ENCODE measurements at places on chromosomes 3 and 15.

DNA sequence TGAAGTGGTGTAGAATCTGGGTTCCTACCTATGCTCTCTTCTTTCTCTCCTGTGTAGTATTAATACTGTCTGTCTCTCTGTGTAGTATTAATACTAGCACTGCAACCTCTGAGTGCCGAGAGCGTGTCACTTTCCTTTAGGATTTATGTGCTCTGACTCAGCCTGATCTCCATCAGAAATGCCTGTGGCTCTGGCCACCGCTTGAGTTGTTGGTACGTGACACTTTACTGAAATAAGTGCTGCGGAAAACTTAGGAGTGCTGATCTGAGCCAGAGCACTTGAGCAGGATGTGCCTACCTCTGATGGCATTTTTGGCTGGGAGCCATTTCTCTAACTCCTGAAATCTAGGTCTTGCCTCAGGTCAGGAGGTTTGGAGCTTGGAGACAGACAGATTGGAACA lies 807.4 kb downstream of the SQOR start:
- no peak for DNase-seq

GRCh38 chr15:80250614-80251427 lies 1.2 kb downstream of the CTXND1 start:
- DNase-seq: no peak

DNA sequence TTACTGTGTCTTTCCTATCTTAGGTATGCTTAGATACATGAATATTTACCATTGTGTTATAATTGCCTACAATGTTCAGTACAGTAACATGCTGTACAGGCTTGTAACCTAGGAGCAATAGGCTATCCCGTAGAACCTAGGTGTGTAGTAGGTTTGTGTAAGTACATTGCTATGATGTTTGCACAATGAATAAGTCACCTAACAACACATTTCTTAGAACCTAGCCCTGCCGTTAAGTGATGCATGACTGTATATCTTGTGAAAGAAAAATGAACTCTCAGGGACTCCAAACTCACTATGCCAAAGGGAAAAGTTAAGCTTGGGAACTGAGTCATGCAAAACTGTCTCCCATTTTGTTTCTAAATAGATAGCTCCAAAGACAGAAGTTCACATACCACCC lies 91.5 kb upstream of the ACP3 start:
- no peak for DNase-seq

- DNase-seq: no peak
Measured at GRCh38 chr3:149726716-149727407, 25.4 kb downstream of the COMMD2 start.

DNA sequence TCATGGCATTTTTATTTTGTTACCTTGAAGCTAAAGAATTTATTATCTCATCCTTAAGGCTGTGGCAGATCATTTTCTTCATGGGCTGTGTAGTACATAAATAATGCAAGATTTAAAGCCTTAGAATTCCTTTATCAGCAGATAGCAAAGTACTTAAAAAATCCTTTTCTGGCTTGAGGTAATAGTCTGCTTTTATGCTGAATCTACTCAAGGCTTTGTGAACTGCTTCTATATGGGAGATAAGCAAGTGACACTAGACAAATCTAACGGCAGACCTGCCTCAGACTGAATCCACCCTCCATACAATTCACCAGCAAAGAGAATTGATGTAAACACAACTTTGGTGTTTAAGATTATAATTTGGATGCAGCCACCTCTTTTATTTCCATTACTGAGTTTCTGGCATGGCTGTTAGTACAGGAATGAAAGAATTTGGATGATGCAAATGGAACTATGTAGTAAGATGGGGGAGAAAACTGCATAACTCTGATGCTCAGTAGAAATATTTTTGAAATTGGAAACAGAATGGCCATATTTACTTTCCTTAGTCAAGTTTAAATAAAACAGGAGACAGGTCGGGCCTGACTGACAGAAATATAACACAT lies 1121.5 kb downstream of the NAALADL2 start:
- no peak for DNase-seq

DNA sequence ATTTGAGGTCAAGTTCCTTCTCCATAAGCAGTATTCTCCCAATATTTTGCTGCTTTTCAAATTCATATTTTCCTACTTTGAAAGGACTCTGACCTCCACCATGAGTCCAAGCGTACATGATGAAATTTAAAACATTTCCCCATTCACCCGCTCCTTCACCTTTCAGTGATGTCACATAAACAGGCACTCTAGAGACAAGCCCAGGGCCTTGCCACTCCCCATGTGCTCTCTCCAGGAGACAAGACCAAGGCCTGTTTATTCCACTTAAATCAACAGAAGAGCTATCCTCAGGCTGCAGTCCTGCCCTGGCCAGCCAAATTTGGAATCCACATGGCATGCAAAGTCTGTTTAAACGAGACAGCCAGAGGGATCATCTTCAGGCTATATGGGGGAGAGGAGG lies 161.5 kb downstream of the ARRDC4 start:
- no peak for DNase-seq

DNA sequence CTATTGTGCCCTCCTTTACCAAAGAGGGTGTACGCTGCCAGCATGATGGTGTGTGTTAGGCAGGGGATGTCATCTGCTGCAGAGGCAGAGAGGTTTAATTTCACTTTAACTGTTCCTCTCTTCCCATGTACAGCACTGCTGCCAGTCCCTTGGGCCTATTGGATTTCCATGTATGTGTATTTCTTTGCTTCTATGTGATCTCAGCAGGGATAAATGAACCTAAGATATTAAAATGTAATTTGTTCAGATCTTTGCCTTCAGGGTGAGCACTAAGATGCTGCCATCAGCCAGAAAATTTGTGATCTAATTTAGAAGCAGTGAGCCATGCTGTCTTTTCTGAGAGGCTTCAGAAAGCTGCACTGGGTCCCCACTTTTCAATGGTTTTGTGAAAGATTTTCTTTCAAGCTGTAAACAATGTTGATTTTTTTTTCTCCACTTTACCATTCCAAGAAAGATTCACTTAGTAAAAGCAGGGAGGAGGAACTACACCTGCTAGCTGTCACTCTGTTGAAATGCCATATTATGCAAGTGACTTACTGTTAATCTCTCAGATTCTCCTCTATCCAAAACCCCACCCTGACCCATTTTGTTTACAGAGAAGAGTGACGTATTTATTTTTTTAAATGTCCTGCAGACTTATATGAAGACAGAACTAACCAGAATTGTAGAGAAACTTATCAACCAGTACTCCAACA lies 261.9 kb downstream of the TBL1XR1 start:
- DNase-seq: no peak

DNA sequence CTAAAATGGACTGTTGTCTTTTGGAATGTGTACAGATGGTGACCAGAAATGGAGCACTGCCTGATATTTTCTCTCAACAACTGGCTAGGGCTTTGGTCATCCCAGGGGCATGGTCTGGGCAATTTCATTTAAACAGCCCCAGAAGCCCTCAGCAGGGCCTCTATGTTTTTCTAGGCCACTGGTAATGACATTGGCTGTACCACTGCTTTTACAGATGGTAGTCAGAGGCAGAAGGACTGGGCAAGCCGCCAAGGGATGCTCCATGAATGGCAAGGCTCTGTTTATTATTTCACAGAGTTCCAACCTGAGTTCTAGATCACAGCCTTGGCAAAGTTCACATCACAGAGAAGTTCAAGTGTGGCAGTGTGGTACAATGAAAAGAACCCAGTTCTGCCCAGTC lies 37.0 kb upstream of the LMCD1 start:
- no peak for DNase-seq

Data from body of pancreas (tissue), 4 donors.